Thyroid gland (tissue), 4 donors: ENCODE measurements at places on chromosomes 5 and 9. TPM values are rescaled to one million over a fixed set of nuclear protein-coding genes. Genes with fewer than 3 reads are reported as not detected.

The SPOCK1 gene
- 34.1 TPM for total RNA-seq

The STKLD1 gene
- not detected for total RNA-seq

The GPR151 gene
- not detected for total RNA-seq

The SLC4A9 gene
- 0.29 TPM for total RNA-seq

The HOMER1 gene
- total RNA-seq: 26.1 TPM

The SEMA6A gene
- total RNA-seq: 37.9 TPM

The KCNV2 gene
- not detected for total RNA-seq

The APBA1 gene
- 11.2 TPM for total RNA-seq

The PPP2R2B gene
- 1.1 TPM for total RNA-seq

The PRR7 gene
- total RNA-seq: 4.7 TPM

The DNAJC21 gene
- total RNA-seq: 50.3 TPM

The SV2C gene
- total RNA-seq: not detected

The ZNF782 gene
- 16.7 TPM for total RNA-seq

The CDX1 gene
- total RNA-seq: not detected

The SPACA9 gene
- total RNA-seq: 22.3 TPM

The TMEM171 gene
- total RNA-seq: 74.6 TPM
